ENCODE measurements at places on chromosomes 2 and 18. TPM values are rescaled to one million over a fixed set of nuclear protein-coding genes. Genes with fewer than 3 reads are reported as not detected.
A peak's percentile ranks its signal among the peaks of the same experiment; 100 is the strongest.

Gene MCEE
- 18.8 TPM for total RNA-seq

GRCh38 chr18:610214-610928 lies 13.6 kb downstream of the CLUL1 start:
- no peak overlapping the region for H3K27ac ChIP-seq
- no peaks in the 10 kb centered on the region for H3K4me1 ChIP-seq
- DNase-seq, result no peak
- no peaks in the 10 kb centered on the region for H3K36me3 ChIP-seq

DNA sequence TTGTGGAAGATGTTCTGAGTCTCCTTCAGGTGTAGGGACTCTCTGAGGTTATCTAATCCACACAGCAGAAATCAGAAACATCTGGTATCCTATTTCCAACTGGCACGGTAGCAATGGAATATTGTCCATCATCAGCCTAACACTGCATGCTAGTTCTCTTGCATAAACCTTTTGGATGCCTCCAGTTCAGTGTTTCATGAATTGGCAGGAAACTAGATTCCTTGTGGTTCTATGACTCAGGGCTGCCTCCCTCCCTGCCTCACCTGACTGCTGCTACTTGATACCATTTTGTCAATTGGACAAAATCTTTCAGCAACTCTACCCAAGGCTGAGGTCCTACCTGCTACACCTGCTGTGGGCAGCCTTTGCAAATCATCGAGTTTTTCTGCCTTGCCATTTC lies 130.9 kb downstream of the TPGS2 start:
- H3K27me3 ChIP-seq, result no peaks in the 10 kb centered on the region
- H3K27ac ChIP-seq, result no peak overlapping the region
- H3K36me3 ChIP-seq, result no peaks in the 10 kb centered on the region

Gene SH3BP4
- 74.8 TPM for total RNA-seq

- H3K27me3 ChIP-seq, result no peaks in the 10 kb centered on the region
- peak; percentile 30 for DNase-seq
- peak overlapping the region; percentile 42 for H3K27ac ChIP-seq
- H3K4me1 ChIP-seq, result peaks cover 4% of the 10 kb centered on the region
- H3K36me3 ChIP-seq, result peaks cover under 1% of the 10 kb centered on the region
These were observed 31.6 kb downstream of the AOX1 start for GRCh38 chr2:200617156-200618053.

Gene GPR45
- total RNA-seq, result not detected

Gene TCF23
- not detected for total RNA-seq

GRCh38 chr2:37916512-37917082 lies 8.5 kb upstream of the RMDN2 start:
- no peaks in the 10 kb centered on the region for H3K27me3 ChIP-seq
- no peak overlapping the region for H3K27ac ChIP-seq
- peak; percentile 100 for DNase-seq
- no peaks in the 10 kb centered on the region for H3K36me3 ChIP-seq
- no peak overlapping the region for H3K4me3 ChIP-seq

DNA sequence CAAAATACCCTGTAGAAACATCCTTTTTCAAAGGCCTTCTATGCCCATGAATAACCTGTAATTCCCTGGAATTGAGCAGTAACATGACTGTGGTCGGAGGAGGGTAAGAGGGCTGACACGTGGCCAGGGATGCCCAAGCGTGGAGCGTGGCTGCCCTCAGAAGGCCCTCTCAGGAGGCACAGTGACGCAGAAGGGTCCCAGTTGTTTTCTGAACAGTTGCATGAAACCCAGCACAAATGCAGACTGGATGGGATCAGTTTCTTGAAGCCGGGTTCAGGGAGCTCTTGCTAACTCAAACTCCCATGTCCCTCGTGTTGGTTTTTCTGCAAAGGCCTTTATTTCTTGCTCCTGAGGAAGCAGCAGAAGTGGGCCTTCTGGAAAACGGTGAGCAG lies 237.0 kb downstream of the ALPK2 start:
- H3K27me3 ChIP-seq, result no peaks in the 10 kb centered on the region
- H3K4me3 ChIP-seq, result no peak overlapping the region
- DNase-seq, result no peak
- H3K36me3 ChIP-seq, result no peaks in the 10 kb centered on the region

Gene POTEI
- not detected for total RNA-seq
